ENCODE measurements at places on chromosomes 4 and X.

GRCh38 chr4:150782921-150783320 lies 201.0 kb downstream of the MAB21L2 start:
- no peak for DNase-seq

GRCh38 chr4:145196747-145197146 lies 16.4 kb upstream of the OTUD4 start:
- DNase-seq = no peak

DNA sequence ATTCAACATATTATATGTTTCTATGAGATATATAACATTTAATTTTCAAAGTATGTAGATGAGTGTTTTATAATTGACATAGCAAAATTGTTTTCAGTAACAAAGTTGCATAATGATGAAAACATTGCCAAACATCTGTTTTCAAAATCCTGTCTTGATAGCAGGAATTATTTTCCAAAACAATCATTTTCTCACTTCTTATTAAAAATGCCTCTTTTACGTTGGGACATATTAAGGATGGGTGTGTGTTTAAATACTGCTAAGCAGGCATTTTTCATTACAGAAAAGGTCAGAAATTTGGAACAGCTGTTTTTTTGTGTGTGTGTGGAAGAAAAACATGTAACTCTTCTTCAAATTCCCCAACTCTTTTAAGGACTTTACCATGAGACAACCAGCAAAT lies 452.0 kb downstream of the SPRY1 start:
- no peak for DNase-seq

DNA sequence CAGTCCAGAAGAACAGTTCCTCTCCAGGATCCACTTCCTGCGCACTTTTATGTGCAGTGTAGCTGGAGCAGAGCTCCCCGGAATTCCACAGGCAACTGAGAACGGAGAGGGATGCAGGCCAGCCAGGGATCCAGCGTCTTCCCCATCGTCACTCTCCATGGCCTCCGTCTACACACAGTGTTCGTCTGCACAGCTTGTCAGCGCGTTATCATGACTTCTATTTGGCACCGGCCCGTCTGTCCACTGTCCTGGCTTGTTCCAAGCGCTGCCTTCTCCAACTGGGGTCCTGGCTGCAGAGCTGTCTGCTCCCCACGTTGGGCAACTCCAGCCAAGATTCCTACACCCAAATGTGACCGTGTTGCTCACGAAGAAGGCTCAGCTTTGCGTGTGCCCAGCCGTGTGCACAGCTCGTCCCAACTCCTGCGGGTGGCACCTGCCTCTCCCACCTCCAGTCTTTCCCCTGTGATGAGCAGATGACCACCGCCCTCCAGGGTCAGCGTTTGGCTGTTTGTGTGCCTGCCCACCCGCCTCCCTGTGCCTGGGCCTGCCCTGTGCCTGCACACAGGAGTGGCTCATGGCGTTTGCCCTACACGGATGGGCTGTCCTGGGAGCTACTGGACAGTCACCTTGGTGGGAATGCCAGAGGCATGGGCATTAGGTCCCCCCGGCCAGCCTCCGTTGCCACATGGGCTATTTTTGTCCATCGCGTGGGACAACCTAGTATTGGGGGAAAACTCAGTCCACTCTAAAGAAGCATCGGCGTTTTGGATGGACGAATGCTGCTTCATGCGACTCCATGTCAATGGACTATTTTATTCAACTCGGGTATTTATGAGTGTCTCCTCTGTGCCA lies 2.2 kb upstream of the CTBP1 start:
- no peak for DNase-seq

- DNase-seq = no peak
These were observed 174.6 kb upstream of the PITX2 start for GRCh38 chr4:110797486-110797885.

DNA sequence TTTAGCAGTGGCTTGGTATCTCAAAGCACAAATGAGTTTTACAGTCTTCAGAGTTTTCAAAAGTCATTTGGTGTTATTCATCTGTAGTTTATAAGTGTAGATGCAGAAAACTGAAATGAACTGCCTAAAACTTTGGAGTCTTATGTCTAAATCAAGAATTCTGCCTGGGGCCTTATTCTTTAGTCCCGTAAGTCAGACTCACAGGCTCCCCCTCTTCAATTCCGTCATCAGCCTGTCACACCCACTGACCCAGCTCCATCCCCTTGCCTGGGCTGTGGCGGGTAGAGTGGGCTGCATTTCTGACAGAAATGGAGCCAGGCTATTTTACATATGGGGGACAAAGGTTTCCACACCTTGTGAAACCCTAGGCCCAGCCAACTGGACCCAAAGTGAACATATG lies 44.3 kb downstream of the TSPAN5 start:
- no peak for DNase-seq
